ELR (cell line): ENCODE measurements at places on chromosomes 13 and 19.

DNA sequence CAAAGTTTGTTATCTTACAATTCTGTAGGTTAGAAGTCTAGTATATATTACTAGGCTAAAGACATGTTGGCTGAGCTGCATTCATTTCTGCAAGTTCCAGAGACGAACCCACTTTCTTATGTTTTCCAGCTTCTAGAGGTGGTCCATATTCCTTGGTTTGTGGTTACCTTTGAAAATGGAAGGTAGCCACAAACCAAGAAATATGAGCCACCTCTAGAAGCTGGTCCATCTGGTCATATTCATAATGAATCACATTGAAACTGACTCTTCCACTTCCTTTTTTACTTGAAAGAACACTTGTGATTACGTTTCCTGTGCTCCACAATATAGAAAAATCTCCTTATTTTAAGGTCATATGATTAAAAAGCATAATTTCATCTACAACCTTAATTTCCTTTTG is 943.0 kb upstream of the PCDH9 start:
- DNase-seq: peak; percentile 68

GRCh38 chr19:45643927-45644771 is 5.0 kb upstream of the EML2 start:
- no peak for DNase-seq

GRCh38 chr19:6947745-6948144 is 60.4 kb downstream of the ADGRE1 start:
- peak; percentile 77 for DNase-seq

- peak; percentile 47 for DNase-seq
Observed at GRCh38 chr13:105925496-105925895, 610.0 kb downstream of the EFNB2 start.

DNA sequence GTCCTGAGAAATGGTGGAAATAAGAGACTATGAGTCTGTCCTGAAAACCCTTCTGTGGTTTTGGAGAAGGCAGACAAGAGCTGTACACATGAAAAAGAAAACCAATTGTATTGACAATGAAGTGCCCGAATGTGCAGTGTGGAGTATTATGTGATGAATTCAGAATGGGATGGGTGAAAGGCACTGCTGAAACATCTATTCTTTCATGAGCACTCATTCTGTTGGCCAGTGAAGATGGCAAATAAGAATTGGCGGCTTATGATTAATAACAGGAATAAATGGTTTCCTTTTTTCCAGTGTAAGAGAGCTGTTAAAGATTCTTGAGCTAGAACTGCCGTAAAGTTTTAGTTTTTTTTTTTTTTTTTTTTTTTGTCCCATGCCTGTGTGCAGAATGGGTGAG is 5.7 kb downstream of the POLR1D start:
- no peak for DNase-seq

DNA sequence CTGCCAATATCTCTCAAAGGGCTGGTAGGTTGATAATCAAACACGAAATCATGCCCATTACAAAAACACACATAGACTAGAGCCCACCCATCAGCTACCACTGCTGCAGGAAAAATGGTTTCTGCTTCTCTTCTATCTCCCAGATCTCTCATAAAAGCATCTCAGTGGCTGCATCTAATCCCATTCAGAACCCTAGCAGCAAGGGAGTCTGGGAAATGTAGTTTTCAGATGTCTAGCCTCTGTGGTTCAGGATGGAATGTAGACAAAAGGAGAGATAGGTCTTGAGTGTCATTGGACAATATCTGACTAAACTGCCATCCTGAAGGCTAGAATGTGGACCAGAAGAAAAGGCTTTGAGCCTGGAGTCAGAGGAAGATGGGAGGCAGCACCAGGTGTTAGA is 32.1 kb downstream of the RDH8 start:
- DNase-seq: no peak

GRCh38 chr19:51777570-51778462 is 16.8 kb downstream of the FPR2 start:
- peak; percentile 83 for DNase-seq

DNA sequence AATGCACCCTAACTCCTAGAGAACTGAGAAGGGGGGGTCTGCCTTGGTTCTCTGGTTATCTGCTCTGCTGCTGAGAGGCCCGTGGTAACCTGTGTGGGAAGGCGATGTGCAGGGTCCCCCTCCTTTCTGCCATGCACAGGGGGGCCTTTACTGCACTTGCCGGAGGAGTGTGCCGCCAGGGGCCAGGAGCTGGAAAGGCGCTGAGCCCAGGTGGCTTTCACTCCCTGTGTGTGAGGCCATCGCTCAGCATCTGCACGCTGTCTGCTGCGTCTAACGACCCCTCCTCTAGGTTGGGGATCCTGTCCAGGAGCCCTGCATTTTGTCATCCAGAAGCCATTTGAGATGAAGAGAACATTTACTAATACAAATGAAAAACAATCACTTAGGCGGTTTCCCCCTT is 37.0 kb upstream of the TEX29 start:
- no peak for DNase-seq

DNA sequence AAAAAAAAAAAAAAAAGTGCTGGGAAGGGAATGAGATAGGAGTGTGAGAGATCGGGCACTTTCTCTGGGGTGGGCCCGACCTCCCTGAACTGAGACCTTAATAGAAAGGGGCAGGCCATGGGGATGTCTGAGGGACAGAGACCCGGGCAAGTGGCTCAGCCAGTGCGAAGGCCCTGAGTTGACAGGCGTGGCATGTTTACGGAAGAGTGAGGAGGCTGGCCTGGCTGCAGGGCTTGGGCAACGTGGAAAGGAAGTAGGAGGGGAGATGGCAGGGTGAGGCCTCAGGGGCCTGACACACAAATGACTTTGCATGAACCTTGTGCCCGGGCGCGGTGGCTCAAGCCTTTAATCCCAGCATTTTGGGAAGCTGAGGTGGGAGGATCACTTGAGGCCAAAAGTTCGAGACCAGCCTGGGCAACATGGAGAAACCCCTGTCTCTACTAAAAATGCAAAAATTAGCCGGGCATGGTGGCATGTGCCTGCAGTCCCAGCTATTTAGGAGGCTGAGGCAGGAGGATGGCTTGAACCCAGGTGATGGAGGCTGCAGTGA is 13.9 kb downstream of the FCHO1 start:
- DNase-seq: peak; percentile 48

- no peak for DNase-seq
Observed at GRCh38 chr19:46350029-46350757, 3.3 kb downstream of the PPP5C start.

- DNase-seq: no peak
Observed at GRCh38 chr13:93201992-93202558, 24.5 kb upstream of the GPC6 start.

DNA sequence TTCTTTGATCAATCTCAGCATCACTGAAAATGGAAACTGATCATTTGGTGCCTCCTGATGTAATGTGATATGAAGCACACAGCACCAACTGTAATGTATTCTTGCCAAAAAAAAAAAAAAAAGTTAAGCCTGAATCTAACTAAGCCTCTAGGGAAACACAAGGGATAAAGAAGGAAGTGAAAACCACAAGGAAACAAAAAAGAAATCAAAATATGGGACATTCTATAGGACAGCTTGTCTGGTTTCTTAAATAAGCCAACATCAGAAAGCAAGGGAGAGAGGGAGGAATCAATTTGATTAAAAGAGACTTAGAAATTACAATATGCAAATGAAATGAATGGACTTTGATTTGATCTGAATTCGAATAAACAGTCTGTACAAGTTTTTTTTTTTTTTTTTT is 20.6 kb upstream of the METTL21C start:
- no peak for DNase-seq

DNA sequence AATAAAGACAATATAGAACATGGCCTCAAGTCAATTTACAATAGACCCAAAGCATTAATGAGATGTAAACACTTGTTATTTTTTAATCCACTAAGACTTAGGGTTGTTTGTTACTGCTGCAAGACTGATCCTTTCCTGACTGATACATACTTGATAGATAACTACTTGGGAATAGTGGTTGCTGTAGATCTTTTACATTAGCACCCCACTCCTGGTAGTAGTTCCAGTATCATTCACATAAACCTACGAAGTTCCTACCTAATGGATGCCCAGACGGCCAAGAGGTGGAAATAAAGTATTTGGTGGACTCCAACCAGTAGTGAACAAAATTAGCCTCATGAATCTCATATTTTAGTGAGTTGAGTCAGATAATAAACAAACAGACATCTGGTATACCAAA is 26.9 kb downstream of the ADGRE1 start:
- no peak for DNase-seq

DNA sequence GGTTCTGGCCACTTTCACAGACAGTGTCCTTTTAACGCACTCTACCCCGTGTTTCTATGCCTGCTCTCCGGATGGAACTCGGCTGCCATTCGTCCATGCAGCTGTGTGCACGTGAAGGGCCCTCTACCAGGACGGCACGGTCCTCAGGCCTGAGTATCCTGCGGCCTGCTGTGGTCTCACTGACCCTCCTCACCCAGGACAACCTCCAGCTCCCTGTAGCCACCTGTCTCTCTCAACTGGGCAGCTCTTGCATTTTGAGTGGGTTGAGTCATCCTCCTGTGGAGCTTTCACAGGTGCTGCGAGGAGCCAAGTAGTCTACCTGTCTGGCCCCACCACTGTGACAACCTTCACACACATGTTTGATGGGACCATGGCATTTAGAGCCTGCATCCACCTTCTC is 321.7 kb upstream of the TSHZ3 start:
- no peak for DNase-seq

DNA sequence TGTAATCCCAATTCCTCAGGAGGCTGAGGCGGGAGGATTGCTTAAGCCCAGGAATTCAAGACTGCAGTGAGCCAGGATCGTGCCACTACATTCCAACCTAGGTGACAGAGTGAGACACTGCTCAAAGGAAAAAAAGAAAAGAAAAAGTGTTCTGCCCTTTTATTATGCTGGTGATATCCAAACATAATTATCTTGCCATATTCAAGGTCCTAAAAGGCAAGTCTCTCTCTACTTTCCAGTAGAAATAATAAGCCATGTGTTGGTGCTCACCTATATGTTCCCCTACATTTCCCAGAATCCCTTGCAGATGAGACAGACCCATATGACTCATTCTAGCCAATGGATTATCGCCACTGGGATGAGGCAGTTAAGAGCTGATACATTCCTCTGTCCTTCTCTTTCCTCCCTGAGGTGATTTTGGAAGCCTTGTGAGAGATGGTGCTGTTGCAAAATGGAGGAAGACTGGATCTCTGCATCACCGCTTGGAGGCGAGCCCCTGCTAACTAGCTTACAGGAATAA is 58.3 kb upstream of the MRI1 start:
- peak; percentile 38 for DNase-seq

DNA sequence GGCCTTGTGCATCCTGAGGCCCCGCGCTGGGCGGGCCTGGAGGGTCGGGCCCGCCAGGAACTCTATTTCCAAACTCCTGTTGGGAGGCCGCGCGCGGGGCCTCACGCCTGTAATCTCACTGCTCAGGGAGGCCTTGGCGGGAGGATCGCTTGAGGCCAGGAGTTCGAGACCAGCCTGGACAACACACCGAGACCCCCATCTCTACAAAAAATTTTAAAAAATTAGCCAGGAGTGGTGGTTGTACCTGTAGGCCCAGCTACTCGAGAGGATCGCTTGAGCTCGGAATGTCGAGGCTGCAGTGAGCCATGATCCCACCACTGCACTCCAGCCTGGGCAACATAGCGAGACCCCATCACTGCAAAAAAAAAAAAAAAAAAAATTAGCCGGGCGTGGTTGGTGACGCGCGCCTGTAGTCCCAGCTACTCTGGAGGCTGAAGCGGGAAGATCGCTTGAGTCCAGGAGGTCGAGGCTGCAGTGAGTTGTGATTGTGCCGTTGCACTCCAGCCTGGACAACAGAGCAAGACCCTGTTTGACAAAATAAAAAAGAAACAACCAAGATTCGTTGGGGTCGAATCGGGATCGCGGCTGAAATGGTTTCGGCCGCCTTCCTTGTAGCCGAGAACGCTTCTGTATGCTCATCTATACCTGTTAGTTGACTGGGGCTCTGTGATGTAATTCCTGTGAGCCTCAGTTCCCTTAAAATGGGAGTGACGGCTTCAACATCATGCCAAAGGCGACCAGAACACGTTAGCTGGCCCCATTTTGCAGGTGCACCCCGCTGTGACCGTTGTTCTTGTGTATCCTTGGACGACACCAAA is 636 bp downstream of the SF3A2 start:
- peak; percentile 40 for DNase-seq

GRCh38 chr13:97003071-97003470 is 8.8 kb upstream of the OXGR1 start:
- DNase-seq: peak; percentile 23

DNA sequence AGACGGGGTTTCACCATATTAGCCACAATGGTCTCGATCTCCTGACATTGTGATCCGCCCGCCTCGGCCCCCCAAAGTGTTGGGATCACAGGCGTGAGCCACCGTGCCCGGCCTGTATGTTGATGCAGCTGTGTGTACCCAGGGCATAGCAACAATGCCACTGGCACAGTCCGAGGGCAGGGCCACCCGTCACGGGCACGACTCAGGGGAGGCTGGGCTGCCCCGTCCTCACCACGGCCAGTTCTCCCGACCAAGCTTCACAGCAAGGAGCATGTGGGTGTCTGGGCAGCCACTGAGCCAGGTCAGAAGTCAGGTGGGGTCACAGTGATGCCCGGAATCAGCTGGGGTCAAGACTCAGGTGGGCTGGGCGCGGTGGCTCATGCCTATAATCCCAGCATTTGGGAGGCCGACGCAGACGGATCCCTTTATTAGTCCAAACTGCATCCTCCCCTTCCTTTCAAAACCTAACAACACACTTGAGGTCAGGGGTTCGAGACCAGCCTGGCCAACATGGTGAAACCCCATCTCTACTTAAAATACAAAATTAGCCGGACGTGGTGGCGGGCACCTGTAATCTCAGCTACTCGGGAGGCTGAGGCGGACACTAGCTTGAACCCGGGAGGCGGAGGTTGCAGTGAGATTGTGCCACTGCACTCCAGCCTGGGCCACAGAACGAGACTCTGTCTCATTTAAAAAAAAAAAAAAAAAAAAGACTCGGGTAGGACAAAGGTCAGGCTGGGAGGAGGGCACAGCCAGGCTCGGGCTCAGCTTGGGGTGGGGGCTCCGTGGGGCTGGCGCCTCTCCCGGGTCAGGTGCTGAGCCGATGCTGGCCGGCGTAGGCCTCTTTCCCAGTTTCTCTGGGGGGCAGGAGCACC is 1.2 kb upstream of the CDC34 start:
- no peak for DNase-seq

DNA sequence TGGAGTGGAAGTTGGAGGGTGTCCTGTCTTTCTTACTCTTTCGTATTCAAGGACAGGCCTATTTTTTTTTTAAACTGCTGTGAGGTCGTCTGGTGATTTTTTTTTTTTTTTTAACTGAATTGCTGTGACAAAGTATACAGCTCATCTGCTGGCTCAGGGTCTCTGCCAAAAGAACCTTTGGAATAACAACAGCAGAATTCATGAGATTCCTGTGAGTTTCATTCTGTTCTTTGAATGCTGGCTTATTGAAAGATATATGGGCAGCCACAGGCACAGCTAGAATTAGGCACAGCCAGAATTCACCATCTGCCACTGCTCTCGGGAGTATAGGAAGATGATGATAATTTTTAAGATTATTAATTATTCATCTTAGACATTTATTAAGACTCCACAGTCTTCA is 21.4 kb upstream of the FRY start:
- DNase-seq: no peak
